Tongue (tissue), 3 donors: ENCODE measurements at places on chromosomes 2 and 18.

DNA sequence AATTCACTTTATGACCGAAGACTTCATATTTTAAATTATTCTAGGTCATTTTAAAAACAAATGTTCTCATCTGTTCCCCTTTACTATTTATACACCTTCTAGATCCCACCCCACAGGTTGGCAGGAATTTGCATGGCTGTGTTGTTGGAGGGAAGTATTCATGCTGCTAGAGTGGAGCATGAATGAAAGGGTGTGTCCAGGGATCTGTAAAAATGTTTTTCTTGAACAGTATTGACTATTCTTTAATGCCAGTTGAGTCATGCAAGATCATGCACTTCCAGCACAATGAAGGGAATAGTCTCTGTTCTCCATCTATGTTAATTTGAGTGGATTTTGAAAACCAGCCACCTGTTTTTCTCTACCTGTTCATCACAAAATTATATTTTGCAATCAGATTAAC, 52.0 kb upstream of the COL3A1 start:
- no peak for DNase-seq

- DNase-seq: no peak
These were observed 48.6 kb downstream of the SMAD2 start for GRCh38 chr18:47881752-47882455.

GRCh38 chr2:15990151-15991101, 50.1 kb downstream of the MYCN start:
- peak; percentile 45 for DNase-seq

GRCh38 chr18:9017167-9017904, 85.2 kb upstream of the NDUFV2 start:
- peak; percentile 71 for DNase-seq
